ENCODE measurements at places on chromosomes 11 and 22.

GRCh38 chr11:108775324-108775723 lies 110.5 kb downstream of the DDX10 start:
- DNase-seq = no peak

DNA sequence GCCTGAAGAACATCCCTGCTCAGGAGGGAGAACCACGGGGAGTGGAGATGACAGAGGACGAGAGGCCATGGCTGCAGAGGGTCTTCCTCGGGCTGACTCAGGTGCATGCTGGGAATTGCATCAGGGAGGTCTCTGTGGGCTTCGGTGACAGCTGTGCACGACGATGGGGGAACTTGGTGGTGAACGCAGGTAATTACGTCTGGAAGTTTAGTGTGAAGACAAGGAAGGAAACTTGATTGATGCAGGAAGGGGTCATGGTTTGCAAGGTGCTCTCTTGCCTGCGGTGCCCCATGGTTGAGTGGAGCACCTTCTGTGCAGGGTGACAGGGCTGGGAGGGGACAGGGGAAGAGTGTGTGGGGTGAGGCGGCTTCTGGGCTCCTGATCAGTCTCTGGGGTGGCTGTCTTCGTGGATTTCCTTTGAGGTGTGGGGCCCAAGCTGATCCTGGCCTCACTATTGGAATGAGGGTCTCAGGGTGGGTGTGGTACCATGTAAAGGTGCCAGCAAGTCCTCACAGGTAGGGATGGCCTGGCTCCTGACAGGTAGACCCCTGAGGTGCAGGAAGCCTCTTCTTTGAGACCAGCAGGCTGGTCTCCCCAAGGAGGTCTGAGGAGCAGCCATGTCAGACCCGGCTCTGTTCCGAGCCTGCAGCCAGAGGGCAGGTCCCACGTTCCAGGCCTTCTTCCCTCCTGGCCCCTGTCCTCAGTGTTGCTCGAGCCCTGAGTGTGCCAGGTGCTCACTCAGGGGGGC lies 1020.1 kb downstream of the TBC1D22A start:
- DNase-seq = no peak

- DNase-seq = no peak
Measured at GRCh38 chr11:8075119-8075726, 5.8 kb upstream of the TUB start.

GRCh38 chr11:14275076-14275475 lies 83.9 kb downstream of the RRAS2 start:
- no peak for DNase-seq

DNA sequence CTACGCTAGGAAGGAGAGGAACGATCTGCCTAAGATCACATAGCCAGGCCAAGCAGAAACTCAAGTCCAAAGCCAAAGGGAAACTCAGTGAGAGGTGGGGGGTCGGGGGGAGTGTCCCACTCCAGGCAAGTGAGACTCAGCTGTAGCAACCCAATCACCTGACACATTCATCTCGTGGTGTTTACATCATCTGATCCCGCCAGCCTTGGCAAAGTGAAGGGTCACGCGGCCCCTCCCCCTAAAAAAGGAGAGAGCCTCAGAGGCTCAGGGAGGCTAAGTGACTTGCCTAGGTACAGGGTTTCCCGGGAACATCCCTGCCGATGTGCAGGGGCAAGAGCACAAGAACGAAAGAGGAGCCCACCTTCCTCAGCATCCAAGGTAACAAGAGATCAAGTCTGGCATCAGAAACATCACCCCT lies 21.5 kb downstream of the MYH9 start:
- no peak for DNase-seq

DNA sequence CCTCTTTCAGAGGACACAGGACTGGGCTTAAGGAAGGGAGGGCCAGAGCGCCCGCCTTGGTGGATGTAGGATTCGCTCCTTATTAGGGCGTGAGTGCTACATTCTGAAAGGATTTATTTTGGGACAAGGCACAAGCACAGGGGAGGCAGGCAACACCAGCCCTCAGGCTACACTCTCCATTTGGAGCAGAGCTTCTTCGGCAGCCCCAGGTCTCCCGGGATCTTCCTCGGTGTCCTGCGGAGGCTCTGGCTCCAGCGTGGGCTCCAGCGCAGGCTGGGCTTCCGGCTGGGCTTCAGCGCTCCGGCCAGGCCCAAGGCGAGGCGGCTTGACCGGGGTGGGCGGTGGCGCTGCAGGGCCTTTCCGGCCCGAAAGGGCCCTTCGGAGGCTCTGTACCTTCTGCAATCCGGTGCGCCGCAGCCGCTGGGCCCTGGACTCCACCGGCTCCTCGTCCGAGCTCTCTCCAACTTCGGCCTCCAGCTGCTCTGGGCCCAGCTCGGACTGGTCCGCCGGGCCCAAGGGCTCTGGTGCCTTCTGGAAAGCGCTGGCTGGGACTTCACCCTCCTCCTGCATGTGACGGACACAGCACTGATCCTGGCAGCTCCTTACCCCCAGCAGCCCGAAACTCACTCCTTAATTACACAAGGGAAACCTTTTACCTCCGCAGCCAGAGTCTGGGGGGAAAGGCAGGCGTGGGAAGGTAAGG lies 1.1 kb downstream of the CAVIN3 start:
- no peak for DNase-seq

DNA sequence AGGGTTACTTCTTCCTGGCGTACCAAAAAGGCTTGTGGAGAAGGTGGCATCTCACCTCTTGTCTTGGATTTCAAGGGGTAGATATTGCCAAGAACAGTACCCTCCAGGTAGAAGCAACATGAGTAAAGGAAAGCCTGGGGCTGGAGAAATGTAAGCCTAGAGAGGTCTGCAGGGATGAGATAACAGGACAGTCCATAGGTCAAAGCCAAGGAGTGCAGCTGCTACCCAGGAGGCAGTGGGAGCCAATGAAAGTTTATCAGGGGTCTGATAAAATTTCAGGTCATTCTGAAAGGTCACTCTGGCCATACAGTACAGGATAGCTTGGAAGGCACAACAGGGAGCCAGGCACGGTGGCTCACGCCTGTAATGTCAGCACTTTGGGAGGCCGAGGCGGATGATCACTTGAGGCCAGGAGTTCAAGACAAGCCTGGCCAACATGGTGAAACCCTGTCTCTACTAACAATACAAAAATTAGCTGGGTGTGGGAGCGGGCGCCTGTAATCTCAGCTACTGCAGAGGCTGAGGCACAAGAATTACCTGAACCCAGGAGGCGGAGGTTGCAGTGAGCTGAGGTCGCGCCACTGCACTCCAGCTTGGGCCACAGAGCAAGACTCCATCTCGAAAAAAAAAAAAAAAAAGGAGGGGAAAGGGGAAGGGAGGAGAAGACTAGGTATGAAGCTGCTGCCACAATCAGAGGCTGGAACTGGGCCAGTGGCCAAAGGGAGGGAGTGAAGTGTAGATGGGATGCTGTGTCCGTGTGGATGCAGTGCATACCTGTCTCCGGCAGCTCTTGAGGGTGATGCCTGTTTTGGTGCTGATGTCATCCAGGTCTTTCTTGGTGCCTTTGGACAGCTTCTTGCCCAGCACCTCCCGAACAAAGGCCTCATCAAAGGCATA lies 1.2 kb downstream of the FIBP start:
- DNase-seq = no peak

- DNase-seq = no peak
Measured at GRCh38 chr11:47409440-47410369, 1.3 kb downstream of the SLC39A13 start.

- DNase-seq = no peak
Measured at GRCh38 chr11:64800303-64801157, 2.5 kb downstream of the MAP4K2 start.

GRCh38 chr22:41092847-41093411 lies 537 bp downstream of the EP300 start:
- no peak for DNase-seq

DNA sequence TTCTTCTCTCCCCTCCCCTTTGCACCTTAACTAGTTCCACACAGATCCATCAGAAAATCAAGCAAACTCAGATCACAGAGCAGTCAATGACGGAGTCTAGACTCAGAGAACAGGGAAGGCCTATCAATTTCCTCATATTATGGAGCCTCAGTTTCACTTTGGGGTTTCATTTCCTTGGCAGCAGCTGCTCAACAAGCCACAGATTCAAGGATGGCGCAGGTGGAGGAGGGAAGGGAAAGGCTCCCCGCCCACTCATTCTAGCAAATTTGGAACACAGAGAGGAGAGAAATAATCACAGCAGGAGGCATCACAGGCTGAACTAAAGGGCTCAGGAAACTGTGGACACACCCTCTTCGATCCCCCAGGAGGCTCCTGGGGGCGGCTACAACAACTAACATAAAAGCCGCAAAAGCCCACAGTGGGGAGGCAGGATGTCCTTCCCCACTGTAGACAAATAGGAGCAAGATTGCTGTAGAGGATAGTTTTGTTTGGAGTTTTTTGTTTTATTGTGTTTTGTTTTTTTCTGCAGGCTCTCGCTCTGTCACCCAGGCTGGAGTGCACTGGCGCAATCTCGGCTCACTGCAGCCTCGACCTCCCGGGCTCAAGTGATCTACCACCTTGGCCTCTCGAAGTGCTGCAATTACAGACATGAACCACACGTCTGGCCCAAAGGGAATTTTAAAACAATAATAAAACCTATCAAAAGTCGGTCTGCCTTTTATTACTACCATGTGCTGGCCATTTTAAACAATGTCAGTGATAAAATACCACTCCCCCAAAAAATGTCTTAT lies 3.4 kb downstream of the PLAAT3 start:
- DNase-seq = no peak

DNA sequence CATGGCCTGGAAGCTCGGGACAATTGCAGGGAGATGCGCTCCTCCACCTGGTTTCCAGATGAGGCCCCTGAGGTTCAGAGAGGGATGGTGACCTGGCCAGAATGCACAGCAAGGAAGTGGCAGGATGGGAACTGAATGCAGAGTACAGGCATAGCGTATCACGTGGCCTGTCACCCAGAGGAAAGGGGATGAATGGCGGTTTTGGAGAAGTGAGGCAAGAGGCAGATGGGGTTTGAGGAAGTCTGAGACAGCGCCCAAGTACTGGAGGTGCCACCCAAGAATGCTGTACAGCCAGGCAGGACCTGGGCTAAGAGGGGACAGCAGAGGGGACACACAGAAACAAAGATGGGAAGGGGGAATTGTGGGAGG lies 4.9 kb downstream of the RAB3IL1 start:
- no peak for DNase-seq

DNA sequence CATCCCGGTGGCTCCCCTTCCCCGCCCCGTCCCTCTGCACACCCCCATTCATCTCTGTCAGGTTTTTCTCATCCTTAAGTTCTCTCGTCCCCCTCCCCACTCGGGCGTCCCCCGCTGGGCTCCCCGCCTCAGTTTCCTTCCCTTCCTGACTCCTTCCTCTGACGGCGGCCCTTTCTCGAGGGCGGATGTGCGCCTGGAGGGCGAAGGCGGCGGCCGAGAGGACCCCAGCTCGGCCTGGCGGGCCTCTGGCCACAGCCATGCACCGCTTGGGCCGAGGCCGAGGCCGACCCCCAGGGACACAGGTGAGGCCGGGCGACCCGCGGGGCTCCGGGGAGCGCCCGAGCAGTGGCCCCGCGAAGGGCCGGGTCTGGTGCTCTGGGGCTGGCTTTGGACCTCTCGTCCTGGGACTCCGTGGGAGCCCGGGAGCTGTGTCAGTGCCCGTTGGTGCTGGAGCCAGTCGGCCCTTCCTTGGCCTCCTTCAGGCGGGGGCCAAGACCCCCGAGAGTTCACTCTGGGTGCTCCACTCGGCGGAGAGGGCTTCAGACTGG lies 2.9 kb downstream of the PHLDB1 start:
- DNase-seq = no peak

- no peak for DNase-seq
Measured at GRCh38 chr11:63298258-63298657, 54.9 kb upstream of the SLC22A25 start.

GRCh38 chr11:33461369-33462125 lies 204.4 kb downstream of the HIPK3 start:
- DNase-seq = no peak

DNA sequence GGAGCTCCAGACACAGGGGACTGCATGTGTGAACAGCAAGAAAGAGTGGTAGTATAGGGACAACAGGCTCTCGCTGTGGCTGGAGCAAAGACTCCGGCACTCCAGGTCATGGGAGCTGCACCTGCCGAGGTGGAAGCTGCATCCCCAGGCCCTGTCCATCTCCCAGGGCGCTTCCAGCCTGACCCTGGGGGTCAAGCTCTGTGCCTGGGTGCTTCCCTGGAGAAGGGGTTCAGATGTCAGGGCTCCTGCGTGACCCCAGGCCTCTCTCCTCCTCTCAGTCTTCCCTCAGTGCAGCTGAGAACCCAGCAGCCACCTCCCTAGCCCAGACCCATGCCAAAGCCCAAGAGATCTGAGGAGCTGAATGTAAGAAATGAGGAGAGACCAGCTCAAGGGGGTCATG lies 3.4 kb downstream of the TMPRSS4 start:
- DNase-seq = no peak

DNA sequence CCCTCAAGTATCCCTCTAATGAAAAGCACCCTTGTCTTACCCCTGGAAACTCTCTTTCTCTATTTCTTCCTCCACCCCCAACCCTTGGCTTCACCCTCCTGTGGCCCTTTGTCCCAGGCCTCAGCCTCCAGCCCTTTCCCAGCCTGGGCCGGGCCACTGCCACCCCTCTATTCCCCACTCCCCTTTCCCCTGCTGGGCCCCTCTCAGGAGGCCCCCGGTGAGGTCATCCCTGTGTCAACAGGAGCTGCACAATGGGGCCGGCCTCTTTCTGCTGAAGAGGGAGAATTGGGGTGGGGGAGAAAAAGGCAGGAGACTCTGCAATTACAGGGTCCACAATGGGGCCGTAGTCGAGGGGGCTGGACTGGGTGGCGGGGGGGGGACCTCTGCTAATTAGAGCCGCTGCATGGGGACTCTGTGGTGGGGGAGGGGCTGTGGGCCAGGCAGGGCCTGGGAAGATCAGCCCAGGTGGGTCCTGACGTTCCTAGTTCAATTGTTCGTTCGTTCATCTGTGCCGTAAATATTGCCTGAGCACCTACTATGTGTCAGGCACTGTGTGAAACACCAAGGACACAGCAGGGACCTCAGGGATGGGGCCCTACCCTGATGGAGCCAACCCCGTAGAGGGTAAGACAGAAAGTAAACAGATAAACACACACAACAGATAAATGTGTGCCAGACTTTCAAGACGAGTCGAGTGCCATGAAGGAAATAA lies 18.5 kb upstream of the MPPED1 start:
- no peak for DNase-seq

Measured in AG09309 (cell line).